Effector memory CD8-positive, alpha-beta T cell (primary cell): ENCODE measurements at places on chromosomes 12 and 14.

- DNase-seq: no peak
Measured at GRCh38 chr14:78254911-78255461, 84.8 kb downstream of the NRXN3 start.

GRCh38 chr14:60328583-60328982, 79.6 kb downstream of the PPM1A start:
- DNase-seq: no peak

DNA sequence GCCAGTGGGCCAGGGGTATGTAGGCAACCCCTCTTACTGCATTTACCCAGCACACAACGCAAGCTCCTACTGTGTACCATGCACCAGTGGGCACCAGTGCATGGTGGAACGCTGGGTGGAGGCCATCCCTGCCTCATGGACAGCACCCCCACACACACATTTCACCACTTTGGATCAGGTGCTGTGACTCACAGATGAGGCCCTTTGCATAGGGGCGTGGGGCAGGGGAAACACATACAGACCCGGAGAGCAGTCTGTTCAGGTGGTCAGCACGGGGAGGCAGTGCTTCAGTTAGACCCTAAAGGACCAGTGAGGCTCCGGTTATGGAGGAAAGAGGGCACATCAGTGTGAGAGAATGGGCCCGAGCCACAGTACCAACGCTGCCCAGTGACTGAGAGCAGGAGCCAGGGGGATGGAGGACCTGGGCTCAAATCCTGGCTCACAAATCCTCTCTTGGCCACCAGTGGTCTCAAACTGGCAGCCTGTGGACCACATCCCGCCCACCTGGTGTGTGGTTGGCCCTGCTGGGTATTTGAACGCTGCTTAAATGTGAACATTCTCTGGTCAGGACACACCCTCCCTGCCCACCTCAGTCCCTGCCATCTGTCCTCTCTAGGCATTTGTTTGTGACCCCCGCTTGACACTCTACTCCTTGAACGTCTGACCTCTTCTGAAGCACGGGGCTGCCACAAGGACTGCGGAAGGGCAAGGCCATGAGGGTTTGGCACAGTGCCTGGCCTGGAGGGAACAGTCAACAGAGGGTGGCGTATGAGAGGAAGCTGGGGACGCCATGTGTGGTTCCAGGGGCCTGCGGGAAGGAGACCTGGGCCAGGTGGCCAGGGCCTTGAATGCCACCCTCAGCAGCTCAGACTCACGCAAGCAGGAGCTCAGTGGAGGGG, 46.7 kb downstream of the FAM222A start:
- DNase-seq: no peak

GRCh38 chr12:29145372-29146170, 3.5 kb upstream of the FAR2 start:
- no peak for DNase-seq

- DNase-seq: no peak
Measured at GRCh38 chr12:94178882-94179281, 30.5 kb downstream of the PLXNC1 start.

- no peak for DNase-seq
Measured at GRCh38 chr12:3496957-3497356, 6.0 kb downstream of the PRMT8 start.

- DNase-seq: no peak
Measured at GRCh38 chr14:52609445-52610044, 56.9 kb downstream of the GPR137C start.
